ENCODE measurements at places on chromosomes 12 and 14.

GRCh38 chr14:26410189-26410685 lies 187.6 kb downstream of the NOVA1 start:
- DNase-seq, result no peak

GRCh38 chr12:13117029-13117428 lies 13.6 kb upstream of the GSG1 start:
- no peak for DNase-seq

DNA sequence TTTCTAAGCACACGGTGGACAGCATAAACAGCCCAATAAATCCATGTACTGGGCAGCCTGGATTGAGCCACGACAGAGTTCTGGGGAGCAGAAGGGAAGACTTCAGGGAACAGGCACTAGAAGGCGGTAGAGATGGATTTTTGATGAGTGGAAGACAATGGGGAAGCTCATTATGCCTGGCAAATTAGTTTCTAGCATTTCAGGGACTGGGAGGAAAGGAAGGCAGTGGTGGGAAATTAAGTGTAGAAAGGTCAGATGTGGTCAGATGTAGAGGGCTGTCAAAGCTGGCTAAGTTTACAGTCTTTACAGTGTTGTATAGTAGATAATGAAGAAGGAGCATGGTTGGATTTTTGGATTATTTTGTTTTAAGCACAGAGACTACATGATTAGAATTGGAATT lies 9.2 kb downstream of the EGLN3 start:
- DNase-seq, result no peak

- DNase-seq, result no peak
Observed at GRCh38 chr14:48943913-48944312, 642.3 kb downstream of the RPS29 start.

DNA sequence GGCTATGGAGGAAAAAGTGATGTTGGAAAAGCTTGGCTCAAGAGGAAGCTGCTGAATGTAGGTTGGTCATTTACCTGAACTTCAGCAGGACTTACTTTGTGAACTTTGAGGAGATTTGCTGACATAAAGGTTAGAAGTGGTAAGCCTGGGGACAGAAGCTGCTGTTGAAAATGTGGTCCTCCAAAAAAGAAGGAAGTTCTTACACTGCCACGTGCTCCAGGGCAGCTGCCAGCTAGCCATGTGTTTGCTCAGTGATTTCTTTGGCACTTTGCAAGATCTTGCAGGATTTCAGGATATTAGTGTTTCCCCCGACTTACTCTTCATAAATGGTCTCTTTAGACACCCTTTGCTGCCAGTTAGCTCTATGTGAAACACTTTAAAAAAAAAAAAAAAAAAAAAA lies 14.8 kb upstream of the DYRK2 start:
- DNase-seq, result no peak

- no peak for DNase-seq
Observed at GRCh38 chr12:131250028-131250950, 296.6 kb downstream of the ADGRD1 start.

GRCh38 chr12:58489394-58489793 lies 430.9 kb downstream of the LRIG3 start:
- DNase-seq, result no peak

DNA sequence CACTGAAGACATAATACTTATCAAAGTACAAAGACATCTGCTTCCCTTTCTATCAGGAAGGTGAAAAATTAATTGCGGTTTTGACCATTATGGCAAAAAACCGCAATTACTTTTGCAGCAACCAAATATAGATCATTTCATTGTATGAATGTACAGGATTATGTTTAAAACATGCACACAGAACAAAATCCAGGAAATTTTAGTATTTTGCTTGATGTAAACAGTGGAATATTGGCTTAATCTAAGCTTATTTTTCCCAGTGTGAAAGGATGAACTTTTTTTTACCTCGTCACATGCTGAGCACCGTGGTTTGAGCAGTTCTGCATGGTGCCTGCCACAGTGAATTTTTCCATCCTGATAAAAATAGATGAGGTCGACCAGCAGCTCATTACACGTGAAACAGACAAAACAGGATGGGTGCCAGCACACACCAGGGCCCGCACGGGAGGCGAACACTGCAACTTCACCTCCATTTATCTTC lies 121.2 kb downstream of the PRICKLE1 start:
- no peak for DNase-seq

- DNase-seq, result no peak
Observed at GRCh38 chr12:106892075-106892474, 63.6 kb upstream of the TMEM263 start.

GRCh38 chr14:31090883-31091764 lies 64.9 kb upstream of the STRN3 start:
- DNase-seq, result no peak

GRCh38 chr12:22103418-22103817 lies 57.4 kb downstream of the CMAS start:
- no peak for DNase-seq

DNA sequence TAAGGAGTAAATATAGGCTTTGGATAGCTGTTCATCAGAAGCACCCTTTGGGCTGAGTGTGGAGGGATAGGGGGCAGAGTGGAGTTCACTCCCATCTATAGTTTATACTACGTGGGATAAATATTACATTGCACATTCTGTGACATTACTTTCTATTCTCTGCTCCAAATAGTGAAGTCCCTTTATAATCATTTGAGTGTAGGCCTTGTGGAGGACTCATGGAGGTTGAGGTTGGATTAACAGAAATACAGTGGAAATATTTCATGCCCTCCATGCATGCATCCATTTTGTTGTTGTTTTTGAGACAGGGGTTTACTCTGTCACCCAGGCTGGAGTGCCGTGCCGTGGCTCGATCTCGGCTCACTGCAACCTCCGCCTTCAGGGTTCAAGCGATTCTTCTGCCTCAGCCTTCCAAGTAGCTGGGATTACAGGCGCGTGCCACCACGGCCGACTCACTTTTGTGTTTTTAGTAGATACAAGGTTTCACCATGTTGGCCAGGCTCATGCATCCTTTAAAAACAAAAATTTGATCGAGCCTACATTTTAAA lies 1.4 kb downstream of the CHPT1 start:
- no peak for DNase-seq

DNA sequence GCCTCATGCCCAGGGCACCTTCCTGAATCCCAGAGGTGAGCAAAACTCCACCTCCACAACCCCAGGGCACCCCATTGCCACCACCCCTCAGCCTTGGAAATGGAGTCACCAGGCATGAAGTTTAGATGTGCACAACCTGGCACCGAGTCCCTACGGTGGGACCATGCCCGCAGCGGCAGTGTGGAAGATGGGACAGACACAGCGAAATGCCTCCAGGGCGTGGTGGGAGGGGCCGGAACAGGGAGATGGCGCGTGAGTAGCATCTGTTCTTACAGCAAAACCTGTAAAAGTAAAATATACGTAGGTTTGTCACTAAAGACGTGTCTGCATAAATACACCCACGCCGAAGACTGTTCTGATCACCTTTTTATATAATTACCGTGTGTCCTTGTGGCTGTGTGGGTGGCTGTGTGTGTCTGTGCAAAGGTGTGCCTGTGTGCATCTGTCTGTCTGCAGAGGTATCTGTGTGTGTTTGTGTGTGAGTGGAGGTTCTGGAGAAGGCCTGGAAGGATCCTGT lies 17.4 kb upstream of the DEGS2 start:
- no peak for DNase-seq

GRCh38 chr14:61281186-61281947 lies at the start of gene TMEM30B:
TSS of gene TMEM30B (minus strand) at chr14:61281338. CDS start at chr14:61281147, 191 bp downstream.
- peak; percentile 11 for DNase-seq

DNA sequence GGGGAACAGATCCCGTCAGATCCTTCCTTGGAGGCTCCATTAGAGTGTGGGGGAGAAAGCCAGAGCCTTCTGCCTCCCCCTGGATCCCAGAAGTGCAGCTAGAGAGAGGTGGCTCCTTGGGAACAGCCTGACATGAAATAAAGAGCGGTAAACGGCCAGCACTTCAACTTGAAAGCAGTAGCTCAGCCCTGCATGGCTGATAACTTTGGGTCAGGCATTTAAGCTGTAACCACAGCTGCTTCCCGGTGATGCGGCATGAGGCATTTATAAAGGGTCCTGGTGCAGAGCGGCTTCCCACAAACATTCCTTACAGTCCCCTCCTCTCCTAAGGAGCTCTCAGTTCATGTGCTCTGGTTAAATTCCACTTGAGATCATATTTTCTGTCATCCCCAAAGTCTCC lies 960.3 kb downstream of the VRK1 start:
- no peak for DNase-seq

DNA sequence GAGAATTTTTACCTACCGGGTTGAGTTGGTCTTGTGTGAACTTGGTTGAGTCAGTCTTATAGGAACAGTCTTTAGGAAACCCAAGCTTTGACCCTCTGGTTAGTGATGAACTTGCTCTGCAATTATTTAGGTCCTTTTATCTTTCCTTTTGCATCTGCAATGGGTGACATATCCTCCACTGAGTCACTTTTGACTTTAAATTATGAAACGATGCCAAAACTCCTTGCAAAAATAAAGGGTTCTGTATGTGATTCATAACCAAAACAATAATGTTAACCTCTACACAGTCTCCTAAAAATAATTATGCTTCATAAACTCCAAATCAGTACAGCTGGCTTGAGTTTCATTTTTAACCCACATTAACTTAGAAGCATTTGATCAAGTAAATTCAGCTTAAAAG lies 979.4 kb downstream of the GALC start:
- DNase-seq, result no peak

DNA sequence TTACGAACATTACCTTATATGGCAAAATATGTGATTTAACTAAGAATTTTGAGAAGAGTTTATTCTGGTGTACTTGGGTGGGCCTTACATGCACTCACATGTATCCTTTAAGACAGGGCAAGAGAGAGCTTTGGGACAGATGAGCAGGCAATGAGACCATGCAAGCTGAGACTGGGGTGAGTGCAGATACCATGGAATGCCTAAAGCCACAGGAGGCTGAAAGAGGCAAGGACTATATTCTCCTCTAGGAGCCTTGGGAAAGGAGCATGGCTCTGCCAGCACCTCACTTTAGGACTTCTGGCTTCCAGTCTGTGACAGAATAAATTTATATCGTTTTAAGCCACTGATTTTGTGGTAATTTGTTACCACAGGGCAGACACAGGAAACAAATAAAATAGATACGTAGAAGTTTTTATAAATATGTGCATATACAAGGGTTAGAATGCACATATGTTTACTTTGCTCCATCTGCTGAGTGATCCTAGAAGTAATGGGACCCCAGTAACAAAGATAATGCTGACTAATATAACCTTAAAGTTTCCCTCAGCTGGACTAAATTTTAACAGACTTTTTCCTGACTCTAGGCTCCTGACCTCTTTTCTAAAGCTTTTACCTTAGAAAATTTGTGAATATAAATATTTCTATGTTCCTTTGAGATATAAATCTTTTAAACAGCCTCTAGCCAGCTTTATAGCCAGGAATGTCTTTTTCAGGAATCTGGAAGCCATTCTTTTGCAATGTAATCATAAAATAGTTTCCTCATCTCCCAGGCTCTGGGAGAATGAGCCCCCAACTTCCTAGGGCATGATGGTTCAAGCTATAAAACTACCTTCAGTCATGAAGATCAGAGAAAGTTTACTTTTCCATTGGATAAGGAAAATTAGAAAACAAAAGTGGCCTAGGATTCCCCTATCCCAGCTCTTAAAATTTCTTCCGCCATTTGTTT lies 216.8 kb downstream of the PPFIA2 start:
- no peak for DNase-seq

GRCh38 chr12:12441429-12441807 lies 84.5 kb downstream of the BORCS5 start:
- DNase-seq, result no peak

DNA sequence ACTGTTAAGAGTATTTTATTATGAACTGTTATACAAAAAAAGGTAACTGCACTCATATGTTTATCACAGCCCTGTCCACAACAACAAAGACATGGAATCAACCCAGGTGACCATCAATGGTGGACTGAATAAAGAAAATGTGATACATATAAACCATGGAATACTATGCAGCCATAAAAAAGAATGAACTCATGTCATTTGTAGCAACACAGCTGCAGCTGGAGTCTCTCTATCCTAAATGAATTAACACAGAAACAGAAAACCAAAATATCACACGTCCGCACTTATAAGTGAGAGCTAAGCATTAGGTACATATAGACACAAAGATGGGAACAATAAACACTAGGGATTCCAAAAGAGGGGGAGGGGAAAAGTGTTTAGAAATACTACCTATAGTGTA lies 95.8 kb downstream of the BCAT1 start:
- no peak for DNase-seq

DNA sequence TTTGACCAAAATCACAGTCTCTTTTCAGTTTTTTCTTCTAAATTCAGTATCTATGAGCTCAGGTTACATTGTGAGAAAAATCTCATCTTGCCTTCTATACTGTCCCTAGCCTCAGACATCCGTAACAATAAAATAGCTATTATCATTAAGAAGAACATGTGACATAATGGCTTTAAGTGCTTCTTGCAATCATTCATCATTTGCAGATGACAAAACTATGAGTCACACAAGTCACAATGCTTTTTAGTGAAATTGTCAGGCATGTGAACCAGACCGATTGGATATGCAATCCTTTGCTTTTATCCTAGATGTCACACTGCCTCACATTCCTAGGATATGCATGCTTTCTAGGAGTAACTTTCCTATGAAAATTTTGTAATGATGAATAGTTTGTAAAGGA lies 313.1 kb downstream of the SLC6A15 start:
- DNase-seq, result no peak

DNA sequence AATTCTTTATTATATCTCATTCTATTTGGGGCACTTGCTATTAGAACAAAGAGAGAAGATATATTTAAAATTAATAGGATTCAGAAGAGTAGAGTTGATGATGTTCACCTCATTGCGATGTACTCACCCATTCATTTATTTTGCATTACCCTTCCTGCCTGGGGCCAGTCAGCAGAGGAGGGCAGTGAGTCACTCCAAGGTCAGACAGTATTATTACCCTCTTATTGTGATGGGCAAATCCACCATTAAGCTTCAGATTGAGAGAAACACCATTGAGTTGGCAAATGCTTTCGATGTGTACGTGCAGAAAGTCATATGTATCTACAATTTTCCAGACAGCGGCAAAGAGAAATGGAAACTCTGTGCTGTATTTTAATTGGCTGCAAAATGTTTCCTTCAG lies 134.2 kb downstream of the BICD1 start:
- DNase-seq, result no peak

DNA sequence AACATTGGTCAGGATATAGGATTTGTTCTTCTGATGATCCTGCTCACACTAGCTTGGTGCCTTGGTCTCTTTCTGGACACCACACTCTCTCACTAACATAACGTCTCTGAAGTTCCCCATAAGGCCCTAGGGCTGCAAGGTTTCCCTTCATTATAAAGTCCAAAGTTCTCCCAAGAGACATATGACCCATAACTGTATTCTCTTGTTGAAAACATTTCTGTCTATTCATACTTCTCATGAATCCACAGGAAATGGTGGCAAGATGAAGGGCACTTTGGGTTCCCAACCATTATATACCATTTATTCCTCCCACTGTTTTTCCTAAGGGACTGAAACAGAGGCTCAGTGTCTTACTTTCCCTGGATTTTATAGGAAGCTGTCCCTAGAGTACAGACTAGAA lies 37.1 kb upstream of the KITLG start:
- DNase-seq, result no peak

DNA sequence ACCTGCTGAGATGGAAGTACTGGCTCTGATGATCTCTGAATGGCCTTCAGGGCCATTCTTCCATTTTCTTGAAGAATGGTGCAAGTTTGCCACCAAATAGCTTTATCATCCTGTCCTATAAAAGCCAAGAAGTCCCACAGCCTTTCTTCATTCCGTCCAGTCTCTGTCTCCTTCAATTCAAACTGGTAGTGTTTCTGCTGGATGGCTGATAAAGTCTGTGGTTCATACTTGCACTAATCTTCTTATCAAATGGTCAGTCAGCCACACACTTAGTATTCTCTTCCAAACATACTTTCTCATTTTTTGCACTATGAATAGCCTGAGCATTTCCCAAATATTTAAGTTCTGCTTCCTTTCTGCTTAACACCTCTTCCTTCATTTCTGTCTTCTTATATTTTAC lies 39.4 kb upstream of the BEGAIN start:
- no peak for DNase-seq
